CD4-positive, alpha-beta T cell treated with Interleukin-12 subunit alpha and Interleukin-12 subunit beta, for 1 hour (primary cell): ENCODE measurements at places on chromosomes 13 and 19.
A peak's percentile ranks its signal among the peaks of the same experiment; 100 is the strongest.

- no peak for DNase-seq
These were observed 2.0 kb upstream of the JUNB start for GRCh38 chr19:12789098-12789903.

DNA sequence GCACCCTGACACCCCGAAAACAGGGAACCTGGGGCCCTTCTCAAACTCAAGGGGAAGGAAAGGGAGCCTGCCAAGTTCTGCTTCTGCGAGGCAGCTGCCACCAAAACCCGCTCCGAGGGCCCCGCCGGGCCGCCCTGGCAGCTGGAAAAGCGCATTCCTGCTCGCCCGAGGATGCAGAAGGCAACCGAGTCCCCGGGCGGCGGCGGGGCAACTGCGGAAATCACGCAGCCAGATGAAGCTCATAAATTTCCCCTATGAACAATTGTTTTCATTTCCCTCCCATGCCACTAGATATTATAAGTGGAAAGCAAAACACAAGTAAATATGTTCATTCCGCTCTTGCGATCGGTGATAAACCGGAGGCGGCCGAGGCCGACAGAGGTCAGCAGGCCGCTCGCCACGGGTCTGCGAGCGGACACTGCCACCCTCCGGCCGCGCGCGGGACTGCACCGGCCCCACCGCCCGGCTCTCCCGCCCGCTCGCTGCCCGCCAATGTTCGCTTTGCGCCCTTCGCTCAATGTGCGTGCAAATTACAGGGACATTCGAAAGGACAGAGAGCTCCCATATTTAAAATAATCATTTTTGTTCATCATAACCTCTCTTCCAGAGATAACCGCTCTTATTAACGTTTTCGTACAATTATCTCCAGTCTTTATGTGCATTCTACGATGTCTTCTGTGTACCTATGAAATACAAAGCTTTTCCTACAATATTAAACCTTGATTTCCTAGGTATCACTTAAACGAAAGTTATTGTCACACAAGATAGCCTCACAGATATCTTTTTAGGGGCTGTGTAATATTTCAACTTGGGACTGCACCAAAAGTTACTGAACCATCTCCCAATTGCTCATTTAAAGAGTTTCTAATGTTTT, 120.8 kb upstream of the ZNF507 start:
- peak; percentile 53 for DNase-seq

DNA sequence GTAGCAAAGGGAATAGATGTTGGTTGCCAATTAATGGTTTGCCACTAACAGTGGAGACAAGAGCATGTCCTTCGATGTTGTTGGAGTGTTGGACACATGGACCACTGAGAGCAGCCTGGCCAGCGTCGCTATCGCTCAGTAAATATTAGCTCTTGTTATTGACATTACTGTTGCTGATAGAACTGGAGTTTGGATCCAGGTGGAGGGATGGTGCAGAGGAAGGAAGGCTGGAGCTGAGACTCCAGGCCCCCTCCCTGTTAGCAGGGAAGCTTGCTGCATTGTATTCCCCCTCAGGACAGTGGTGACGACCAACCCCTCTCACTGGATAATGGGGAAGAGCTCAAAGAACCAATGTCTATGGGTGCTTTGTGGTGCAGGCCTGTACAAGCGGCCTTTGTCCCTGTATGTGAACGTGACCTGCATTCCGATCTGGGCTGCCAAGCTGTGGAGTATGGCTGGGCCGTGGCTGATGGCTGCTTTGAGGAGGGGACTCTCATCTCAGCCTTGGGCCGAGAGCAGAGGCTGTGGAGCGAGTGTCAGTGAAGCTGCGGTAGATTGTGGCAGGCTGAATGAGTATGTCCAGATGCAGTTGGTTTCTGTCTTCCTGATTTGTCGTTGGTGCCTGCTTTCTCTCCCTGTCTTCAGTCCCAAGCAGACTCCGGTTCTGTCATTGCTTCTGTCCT, 7.0 kb downstream of the CLASRP start:
- DNase-seq: no peak

DNA sequence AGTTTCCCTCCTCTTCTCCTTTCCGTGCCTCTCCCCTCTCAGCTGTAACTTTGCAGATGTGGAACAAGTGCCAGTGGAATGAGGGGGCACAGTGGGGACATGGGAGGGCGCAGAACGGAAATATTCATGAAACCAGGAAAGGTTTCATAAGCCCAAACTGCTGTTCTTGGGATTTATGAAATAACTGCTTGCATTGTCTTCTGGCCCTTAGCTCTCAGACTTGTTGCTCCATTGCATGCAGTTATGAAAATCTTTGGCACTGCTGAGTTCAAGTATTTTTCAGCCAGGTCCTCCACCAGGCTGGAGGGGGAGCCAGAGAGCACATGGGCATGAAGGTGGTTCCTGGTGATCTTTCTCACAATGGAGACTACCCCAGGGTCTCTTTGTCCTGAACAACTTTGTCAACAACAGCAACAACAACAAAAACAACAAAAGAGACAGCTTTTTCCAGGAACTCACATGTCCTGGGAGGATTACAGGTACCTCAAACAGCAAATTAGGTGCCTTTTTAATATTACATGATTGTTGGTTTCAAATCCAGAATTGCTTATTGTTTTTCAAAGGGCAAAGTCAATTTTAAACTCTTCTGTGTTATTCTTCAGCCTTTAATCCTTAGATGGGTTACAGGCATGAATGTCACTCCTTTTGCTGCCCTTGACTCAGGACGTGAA, 1.5 kb downstream of the RGCC start:
- DNase-seq: peak; percentile 80

GRCh38 chr13:105471673-105472072, 1063.8 kb downstream of the EFNB2 start:
- DNase-seq: no peak

GRCh38 chr13:88707646-88708045, 1036.5 kb downstream of the SLITRK5 start:
- no peak for DNase-seq

GRCh38 chr19:17111766-17112165, 36.2 kb downstream of the MYO9B start:
- no peak for DNase-seq

DNA sequence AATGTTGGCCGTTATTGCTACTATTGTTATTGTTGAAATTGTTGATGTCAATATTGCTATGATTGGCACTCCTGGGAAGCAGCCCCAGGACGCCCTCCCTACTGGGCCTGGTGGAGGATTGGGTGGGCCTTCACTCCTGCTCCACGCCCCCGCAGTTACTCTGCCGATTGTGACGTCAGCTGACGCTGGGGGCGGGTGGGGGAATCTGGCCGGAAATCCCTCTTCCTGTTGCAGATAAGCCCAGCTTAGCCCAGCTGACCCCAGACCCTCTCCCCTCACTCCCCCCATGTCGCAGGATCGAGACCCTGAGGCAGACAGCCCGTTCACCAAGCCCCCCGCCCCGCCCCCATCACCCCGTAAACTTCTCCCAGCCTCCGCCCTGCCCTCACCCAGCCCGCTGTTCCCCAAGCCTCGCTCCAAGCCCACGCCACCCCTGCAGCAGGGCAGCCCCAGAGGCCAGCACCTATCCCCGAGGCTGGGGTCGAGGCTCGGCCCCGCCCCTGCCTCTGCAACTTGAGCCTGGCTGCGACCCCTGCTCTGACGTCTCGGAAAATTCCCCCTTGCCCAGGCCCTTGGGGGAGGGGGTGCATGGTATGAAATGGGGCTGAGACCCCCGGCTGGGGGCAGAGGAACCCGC, at the start of gene ETV2:
Gene ETV2, plus strand, starts transcription at position 231 of the 637 bp plus-strand sequence. CDS start 716 bp downstream, outside the sequence.
- DNase-seq: peak; percentile 61

DNA sequence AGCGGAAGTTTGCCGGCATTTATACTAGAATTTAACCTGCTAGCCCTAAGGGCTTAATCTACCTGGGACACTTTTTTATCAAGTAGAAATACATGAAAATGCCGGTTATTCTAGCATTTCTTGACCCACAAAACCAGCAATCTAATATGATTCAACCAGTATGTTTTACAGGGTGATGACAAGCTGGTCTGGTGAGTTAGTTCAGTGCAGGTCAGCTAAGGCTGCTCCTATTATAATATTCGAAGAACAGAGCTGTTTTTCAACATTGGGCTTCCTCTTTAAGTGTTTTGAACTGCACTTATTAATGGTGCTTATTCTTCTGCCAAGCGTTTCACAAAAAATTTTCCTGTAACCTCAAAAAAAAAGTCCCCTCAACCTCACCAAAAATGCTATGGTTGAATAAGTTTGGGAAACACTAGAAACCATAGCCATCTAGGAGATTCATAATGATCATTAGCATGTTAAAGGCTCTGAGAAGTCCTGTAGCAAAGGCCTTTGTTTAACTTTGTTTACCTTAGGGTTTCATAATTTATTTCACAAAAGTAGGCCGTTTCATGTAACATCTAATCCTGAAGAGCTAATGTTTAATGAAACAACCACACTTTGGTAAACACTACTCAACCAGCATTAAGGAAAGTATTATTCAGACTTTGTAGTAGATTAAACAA, 526.6 kb downstream of the KLF12 start:
- DNase-seq: no peak

DNA sequence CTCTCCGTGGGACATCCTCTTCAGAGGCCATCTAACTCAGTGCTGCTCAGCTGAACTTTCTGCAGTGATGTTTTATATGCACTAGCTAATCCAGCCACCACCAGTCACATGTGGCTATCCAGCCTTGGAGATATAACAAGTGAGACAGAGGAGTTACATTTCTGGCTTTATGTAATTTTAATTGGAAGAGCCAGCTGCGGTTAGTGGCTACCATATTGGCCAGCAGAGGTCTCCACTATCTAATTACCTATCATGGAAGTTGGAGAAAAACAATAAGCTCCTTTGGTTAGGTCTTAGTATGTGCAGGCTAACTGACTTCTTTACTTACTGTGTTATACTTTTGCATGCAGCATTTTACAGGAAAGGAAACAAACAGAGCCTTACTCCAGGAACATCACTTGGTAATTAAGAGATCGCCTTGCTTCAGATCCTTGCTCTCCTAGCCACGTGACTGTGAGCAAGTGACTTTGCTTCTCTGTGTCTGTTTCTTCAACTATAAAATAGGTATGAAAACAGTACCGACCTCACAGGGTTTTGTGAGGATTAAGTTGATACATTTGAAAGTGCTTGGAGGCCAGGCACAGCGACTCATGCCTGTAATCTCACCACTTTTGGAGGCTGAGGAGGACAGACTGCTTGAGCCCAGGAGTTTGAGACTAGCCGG, 1.6 kb upstream of the KLK10 start:
- DNase-seq: peak; percentile 26

DNA sequence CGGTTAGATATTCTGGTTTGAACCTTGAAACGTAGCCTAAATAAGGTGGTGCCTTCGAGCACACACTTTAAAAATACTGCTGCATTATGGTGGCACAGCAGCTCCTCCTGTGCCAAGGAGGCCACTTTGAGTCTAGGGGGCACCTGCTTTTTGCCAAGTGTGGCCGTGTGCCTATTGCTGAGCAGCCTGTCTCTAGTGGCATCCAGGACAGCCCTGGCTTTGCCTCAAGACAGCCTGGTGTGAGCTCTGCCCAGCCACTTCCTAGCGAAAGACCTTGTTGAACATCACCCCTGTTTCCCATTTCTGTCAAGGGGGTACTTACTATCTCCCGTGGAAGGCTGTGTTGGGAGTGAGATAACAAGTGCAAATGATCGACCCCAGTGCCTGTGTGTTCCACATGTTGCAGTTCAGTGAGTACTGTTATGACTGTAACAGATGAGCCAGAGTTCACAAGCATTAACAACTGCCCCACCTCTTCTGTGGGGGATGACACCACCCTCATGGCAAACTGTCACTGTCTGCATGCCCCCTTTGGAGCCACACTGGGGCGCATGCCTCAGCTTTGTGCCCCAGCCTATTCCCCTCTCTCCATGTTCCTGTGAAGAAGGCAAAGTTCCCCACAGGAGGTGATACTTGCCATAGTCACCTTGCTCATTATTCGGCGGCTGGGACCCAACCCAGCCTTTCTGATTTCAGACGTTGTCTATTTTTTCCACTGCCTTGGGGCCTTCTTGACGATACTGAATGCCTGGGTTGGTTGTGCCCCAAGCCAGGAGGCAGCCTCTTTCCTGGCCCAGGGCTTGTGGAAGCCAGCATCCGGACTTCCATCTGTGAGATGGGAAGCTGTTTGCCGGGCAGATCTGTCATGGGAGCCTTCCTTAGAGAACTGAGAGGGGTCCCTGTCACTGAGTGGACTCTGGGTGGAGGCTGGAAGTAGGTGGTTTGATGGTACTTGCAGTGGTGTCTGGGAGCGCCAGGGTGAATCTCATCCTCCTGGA, 5.4 kb downstream of the GATAD2A start:
- peak; percentile 40 for DNase-seq

GRCh38 chr13:59415498-59415897, 748.2 kb downstream of the DIAPH3 start:
- no peak for DNase-seq

DNA sequence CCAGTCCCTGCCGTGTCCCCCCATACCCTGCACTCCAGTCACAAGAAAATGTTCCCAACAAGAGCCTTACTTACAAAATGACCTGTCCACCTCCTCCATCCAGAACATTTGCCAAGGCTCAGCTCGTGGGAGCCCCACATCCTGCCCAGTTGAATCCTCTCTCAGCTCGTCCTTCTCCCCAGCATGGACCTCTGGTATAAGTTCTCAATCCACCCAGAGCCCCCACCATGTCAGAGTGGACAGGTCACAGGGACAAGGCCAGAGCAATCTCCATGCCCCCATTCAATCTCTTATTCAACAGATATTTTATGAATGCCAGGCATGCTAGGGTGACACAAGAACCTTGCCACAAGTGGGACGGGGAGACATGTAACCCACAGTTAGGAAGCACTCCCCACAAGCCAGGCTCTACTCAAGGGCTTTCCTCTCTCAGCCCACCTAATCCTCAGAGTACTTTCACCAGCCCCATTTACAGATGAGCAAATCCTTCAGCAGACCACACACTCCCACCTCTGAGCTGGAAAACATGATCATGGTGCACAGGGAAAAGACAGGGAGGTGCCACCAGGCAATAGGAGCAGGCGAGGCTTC, 15.1 kb downstream of the DEDD2 start:
- DNase-seq: no peak

DNA sequence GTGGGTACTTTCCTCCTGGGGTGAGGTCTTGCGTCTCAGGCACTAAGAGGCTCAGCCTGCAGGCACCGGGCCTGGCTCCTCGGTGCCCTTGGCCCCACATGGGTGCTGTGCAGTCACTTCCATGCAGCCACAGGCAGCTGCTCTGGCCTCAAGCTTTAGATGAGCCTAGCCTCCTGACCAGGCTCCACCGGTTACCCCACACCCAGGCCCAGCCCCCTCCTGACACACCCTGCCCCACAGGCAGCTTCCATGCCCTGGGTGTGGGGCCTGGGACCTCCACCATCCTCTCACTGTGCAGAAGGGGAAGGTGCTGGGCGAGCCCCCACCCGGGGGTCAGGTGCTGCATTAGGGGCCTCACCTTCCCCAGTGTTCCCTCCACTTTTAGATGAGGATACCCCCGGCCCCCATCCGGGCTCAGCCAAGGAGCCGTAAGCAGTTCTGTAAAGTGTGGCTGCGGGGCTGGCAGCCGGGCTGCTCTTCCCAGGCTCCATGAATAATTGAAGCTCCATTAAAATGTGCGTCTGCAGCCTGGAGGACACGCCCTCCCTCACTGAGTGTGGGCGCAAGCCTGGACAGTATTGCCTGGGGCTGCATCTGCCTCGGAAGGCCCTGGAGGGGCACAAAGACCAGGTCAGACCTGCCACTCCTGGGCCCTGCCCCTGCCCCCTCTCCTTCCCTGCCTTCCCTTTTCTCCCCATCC, 72.5 kb upstream of the KCTD15 start:
- no peak for DNase-seq
